SJSA1 (cell line): ENCODE measurements at places on chromosomes 7 and 10.

DNA sequence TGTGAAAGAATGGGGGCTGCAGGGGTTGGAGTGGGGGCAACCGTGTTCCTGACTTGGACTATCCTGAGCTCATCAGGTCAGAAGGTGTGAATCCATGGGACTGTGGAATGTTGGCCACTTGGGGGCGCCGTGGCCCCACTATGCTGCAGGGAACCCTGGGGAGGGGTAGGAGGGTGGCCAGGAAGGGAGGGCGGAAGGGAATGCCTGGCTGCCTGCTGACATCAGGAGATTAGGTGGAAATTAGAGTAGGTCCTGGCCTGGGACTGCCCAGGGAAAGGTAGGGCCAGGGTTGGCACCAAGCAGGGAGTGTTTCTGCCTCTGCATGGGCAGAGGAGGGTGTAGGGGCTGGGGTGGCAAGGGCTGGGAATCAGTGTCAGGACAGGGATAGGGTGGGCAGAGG is 65.8 kb upstream of the PRSS58 start:
- no peak for DNase-seq

GRCh38 chr7:27346531-27347275 is 104.1 kb downstream of the EVX1 start:
- DNase-seq = peak; percentile 80

- no peak for DNase-seq
These were observed 58.5 kb downstream of the BEND7 start for GRCh38 chr10:13470270-13470669.

DNA sequence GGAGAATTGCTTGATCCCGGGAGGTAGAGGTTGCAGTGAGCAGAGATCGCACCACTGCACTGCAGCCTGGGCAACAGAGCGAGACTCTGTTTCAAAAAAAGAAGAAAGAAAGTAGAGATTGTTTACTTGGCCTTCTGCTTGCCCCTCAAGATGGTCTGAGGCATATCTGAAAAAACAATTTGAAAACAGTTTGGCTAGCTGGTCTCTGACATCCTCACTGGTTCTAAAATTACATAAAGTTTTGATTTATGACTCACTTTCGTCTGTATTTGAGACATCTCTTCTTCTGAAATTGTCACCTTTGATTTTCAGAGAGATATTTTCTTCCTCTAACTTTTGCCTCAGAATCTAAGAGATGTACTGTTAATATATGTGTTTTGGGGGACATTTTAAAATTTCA is 49.6 kb upstream of the HELLS start:
- DNase-seq = no peak

GRCh38 chr10:106267591-106267990 is 896.9 kb downstream of the SORCS1 start:
- DNase-seq = no peak

DNA sequence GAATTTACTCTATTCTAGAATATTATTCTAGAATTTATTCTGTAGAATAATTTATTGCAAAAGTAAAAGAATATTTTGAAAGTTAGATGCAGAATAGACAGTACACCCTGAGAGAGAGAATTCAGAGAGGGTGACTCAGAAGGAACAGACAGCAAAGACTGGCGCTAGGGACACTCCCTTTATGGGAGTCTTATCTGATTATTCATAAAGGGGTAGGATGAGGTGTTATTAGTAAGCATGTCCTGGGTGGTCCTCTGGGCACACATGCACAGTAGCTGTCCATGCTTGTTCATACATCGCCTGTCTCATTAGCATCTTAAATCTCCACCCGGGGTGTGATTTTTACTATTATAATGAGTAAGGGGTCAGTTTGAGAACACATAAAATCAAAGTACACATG is 100.1 kb downstream of the XPNPEP1 start:
- DNase-seq = peak; percentile 75

DNA sequence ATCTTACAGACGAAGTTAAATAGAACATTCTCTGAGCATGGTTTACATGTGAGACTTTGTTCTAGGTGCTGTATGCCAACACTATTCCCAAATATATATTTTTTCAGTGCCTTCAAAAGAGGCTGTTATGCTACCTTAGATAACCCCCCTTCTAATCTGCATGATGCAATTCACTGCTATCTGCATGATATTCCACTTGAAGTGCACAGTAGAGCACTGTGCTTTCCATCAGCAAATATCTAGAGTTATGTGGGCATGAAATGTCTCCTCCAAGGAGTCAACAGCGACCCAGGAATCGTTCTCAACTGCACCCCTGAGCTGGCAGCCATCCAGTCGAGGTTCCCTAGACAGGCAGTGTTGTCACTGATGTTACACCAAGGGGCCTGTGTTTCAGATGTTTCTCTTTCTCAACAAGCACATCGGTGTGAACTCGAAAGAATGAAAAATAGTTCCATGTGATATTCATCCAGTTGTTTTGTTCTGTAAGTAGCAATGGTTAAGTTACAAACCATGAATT is 88.3 kb downstream of the PDE1C start:
- no peak for DNase-seq

- no peak for DNase-seq
These were observed 10.6 kb upstream of the PRSS2 start for GRCh38 chr7:142760071-142760642.

GRCh38 chr10:29908962-29909361 is 150.4 kb downstream of the JCAD start:
- DNase-seq = no peak

DNA sequence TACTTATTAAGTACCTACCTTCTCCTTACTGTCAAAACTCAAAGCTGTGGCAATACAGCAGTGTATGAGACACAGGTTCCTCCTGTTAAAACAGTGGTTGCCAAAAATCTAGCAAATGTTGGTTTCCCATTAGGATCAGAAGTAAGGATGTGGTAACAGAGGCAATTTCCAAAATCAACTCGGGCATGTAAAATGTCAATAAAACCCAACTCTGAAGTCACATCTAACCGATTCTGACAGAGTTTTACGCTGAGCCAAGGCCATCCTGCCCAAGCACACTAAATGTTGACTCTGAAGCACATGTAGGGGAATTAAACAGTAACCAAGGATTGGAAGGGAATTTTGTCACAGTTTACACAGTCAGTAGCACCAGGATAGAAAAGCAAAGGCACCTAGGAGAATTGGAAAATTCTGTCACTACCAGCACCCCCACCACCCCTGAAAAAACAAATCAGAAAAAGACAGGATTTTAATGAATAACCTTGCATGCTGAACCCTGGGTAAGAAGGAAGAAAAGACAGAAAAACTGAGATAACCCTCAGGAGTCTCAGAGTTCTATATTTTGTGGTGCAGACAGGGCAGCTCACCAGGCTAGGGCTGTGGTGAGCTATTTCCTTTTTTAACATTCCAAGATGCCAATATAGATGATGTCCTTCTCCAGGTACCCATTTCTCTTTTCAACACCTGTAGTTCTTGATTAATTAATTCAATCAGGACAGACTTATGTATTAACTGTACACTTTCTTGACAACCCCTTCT is 119.5 kb downstream of the DOCK4 start:
- DNase-seq = no peak

DNA sequence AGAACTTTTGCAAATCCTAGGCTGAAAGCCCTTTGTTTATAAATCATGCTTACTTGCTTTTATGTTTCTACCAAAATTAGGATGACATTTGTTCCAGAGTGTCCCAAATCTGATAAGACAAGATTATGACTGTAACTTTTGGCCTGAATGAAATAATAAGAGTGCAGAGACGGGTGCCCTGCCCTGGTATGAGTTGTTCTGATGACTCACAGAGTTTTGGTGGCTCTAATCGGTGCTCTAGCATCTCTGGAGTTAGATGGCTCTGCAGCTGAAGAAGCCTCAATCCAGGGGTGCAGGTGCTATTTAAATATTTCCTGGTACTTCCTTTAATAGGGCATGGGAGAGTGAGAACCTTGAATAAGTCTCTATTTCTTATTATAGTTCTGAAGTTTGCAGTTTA is 102.2 kb upstream of the ELMO1 start:
- no peak for DNase-seq

GRCh38 chr10:90031776-90032175 is 330.4 kb downstream of the KIF20B start:
- DNase-seq = no peak

- DNase-seq = no peak
These were observed 185.1 kb upstream of the PRPS1L1 start for GRCh38 chr7:18212758-18213157.

- no peak for DNase-seq
These were observed 67.3 kb downstream of the PHYHIPL start for GRCh38 chr10:59243611-59244195.

DNA sequence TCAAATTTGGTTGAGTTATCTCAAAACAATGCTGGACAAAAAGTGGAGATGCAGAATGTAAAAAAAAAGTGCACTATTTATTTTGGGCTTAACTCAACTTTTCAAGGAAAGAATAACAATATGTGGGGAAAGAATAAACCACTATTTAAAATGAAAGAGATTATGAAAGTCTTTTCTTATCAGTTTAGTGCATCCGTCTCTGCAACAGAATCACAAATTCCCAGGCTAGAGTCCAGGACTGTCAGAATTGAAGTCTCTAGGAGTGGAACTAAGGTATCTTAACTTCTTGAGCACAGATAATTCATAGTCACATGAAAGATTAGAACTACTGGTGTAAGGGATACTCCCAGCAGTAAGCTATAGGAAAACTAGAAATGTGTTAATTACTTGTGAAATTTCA is 1200.3 kb upstream of the LRRN3 start:
- no peak for DNase-seq
